ENCODE measurements at places on chromosomes 5 and 9.

GRCh38 chr5:180305481-180305880 lies 13.6 kb upstream of the MAPK9 start:
- no peak for DNase-seq

- no peak for DNase-seq
Measured at GRCh38 chr5:57853929-57854697, 371.5 kb upstream of the ACTBL2 start.

GRCh38 chr5:71982717-71983395 lies 124.4 kb upstream of the MAP1B start:
- no peak for DNase-seq

GRCh38 chr9:106621313-106622163 lies 241.4 kb upstream of the ZNF462 start:
- DNase-seq: no peak

- DNase-seq: no peak
Measured at GRCh38 chr9:130997925-130998596, 10.9 kb upstream of the LAMC3 start.

- DNase-seq: no peak
Measured at GRCh38 chr9:97808415-97808814, 44.6 kb upstream of the FOXE1 start.

DNA sequence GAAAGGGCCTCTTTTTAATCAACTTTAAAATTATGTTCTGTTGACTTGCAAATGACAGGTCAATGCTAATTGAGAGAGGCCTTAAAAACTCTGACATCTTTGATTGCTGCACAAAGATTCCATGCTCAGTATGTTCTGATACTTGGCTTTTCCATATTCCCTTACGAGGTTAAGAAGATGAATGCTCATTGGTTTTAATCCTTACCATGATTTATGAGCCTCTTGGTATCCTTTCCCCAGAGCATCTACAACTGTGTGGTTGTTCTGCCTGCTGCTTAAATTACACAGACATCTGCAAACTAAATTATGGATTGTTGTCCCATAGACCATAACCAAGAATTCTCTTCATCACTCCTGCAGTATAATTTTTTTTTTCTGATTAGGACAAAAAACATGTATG lies 352.6 kb downstream of the CDH12 start:
- no peak for DNase-seq

- no peak for DNase-seq
Measured at GRCh38 chr5:172886974-172887501, 53.0 kb downstream of the ERGIC1 start.

GRCh38 chr5:173981185-173981761 lies 7.7 kb upstream of the C5orf47 start:
- DNase-seq: no peak

GRCh38 chr9:111034170-111034897 lies 3.9 kb downstream of the LPAR1 start:
- DNase-seq: no peak

DNA sequence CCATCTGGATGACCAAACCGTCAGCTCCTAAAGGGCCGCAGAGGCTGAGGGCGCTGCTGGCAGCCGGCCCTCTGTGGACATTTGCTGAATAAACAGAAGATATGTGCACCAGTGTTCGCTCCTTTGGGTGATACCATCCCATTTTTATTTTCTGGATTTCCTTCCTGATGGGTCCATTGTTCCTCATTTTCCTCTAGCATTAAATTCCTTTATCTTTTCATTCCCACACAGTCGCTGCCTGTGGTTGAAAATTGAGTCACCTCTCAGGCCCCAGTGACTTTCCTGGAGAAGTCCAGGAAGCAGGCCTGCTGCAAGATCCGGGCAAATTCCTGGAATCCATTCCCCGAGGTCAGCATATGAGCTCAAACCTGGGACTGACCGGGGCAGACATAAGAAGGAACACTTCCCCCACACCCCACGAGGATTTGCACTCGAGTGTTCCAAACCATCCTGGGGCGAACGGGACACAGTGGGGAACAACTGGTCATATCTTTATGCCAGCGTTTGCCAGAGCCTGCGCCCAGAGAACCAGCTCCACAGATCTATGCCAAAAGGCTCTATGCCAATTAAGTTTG lies 86.7 kb upstream of the PCA3 start:
- no peak for DNase-seq

GRCh38 chr5:78755822-78756429 lies 107.4 kb upstream of the LHFPL2 start:
- no peak for DNase-seq

- DNase-seq: no peak
Measured at GRCh38 chr5:52754051-52754450, 33.7 kb upstream of the ITGA1 start.

DNA sequence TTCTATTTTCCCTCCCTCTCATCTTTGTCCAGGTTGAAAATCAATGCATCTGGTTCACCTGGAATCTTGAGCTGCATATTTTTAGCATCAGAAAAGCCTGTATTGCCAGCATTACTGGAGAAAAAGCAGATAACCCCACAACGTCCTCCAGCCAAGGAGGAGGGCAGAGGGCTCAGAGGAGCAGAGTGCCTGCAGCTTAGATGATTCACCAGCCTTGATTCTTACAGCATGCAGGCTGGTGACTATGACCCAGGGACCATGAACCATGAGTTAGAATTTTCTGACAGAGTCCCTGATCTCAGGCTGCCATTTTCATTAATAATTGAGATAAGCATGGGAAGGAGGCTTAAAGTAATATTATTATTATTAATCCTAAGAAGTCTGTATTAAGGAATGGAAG lies 278.2 kb downstream of the BRINP1 start:
- DNase-seq: no peak

- DNase-seq: no peak
Measured at GRCh38 chr5:135487839-135488514, 35.8 kb upstream of the TIFAB start.

DNA sequence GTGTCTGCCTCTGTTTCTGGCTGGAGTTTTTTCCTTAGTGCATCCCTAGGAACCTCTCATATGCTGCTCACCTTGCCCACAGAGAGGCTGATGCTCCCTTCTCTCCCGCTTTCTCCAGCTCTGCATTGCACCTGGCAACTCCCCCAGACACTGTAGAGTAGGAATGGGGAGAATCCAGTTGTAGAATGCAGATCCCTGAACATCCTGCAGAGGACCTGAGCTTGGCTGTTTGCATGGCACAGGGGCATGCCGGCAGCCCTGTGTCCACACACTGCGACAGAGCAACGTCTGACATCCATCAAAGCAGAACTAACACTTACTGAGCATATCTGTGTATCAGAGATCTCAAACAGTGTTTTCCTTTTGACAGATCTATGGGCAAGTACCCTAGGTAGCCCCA lies 19.9 kb downstream of the IDNK start:
- DNase-seq: no peak

DNA sequence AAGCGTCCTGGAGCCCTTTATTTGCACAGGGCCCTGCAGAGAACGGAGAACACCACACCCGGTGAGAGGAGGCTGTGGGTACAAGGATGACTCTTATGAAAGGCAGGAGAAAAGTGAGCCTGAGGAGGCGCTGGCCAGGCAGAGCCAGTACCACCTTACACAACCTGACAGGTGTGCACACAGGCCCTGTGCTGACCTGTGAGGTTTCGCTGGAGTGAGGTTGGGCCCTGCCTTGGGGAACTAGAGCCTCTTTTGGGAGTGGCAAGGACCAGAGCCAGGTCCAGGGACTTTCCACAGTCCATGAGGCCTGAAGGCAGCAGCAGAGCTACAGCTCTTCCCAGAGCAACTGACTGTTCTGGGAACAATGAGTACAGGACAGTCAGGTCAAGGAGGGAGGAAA lies 3.1 kb downstream of the SRD5A1 start:
- DNase-seq: no peak

DNA sequence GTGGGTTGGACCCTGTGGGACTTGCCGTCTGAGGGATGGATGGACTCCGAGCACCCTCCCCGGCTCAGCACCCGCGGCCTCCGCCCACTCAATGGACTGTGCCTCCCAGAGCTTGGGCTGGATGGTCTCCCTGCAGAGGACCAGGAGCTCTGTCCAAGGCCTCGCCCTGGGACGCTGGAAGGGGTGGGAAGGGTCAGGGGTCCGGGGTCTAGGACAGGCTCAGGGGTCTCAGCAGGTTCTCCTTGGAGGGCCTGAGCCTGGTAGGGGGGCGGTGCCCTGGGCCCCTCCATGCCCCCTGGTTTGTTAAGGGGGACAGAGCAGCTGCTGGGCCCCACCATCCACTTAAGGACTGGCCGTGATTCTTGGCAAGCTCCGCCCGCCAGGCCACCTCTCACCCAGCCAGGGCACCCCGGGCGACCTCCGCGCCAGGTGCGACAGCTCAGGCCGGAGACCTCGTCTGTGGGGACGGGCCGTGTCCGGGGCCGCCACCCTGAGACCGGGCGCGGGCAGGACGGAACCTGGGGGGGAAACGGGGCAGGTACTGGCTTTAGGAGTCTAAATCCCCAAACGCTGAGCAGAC lies 29.2 kb downstream of the EXOC3 start:
- no peak for DNase-seq

DNA sequence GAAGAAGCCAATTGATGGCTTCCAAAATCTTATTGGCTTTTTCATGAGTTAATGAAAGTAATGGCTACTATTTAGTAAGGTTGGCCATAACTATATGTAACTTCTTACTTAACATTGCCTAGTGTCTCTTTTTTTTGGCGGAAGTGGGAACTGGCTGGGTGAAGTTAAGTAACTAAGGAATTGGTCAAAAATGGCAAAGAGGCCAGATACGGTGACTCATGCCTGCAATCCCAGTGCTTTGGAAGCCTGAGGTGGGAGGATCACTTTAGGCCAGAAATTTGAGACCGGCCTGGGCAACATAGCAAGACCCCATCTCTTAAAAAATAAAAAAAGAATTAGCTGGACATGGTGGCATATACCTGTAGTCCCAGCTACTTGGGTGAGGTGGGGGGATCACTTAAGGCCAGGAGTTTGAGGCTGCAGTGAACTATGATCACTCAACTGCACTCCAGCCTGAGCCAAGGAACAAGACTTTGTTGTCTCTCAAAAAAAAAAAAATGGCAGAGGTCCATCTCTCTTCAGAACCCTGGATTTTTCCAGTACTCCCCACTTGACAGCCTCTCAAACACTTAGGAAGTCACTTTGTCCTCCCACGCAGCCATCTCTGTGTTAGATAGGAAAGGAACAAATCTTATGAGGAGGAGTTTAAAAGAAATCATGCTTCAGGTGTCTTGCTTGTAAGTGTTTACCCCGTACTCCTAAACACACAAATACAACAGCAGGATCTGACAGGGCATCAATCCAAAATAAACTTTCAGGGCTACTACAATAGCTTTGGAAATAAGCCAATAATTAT lies 75.7 kb downstream of the TEK start:
- DNase-seq: no peak

DNA sequence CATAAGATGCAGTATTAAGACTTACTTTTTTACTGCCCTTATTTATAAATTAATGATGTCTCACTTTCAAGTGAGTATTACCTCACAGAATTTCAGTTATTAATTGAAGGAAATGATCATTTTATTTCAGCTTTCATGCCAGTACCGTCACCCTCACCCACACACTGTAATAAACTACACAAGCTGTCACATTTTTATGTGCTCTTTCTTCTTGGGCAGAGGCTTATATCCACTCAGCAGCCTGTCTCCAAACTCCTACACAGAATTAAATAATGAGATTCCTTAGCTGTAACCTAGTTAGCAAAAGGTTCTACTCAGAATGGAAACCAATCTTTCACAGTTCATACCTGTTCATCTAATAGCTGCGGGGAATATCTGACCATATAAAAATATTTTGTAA lies 1915.8 kb upstream of the CDH6 start:
- DNase-seq: no peak

DNA sequence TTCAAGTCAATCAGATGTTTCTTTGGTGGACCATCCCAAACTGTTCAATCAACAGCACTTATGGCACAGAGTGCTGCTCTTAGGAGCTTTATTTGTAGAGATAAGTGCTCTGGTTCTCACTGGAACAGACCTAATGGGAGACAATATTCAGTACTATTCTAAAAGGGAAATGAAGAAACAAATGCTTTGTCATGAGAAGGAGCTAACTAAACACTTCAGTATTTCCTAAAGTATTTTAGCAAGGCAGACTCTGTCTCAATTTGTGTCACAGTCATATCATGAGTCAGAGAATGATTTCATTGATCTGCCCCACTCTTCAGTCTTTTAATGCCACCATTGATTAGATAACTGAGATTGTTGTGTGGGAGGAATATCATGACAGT lies 175.3 kb downstream of the SLF1 start:
- no peak for DNase-seq

GRCh38 chr5:181203777-181204112 lies 1.3 kb downstream of the TRIM7 start:
- DNase-seq: no peak

DNA sequence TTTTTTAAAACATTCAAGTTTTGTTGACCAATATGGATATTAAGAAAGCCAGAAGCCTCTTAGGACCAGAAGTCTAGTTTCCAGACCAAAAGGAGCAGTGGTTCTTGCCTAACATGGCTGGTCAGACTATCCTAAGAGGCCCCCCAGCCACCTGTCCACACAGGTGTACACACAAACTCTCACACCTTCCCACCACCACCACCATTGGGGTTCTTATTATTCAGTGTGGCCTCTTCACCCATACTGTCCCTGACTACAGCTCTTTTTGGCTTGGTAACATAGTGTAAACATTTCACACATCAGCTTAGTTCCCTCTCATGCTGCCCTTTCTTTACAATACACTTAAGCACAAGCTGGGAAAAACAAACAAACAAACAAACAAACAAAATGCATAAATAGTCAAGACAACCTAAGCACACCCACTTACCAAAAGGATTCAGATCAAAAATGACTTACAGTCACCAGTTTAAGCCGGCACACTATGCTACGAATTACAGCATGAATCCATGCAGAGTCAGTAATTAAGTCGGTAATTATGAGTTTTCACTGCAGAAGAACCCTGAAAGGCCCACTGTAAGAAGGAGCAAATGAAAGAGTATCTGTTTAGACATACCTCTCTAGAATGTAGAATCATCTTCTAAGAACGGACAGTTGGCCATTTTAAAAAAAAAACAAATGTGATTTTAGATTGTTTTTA lies 9.5 kb downstream of the LHFPL2 start:
- DNase-seq: no peak

DNA sequence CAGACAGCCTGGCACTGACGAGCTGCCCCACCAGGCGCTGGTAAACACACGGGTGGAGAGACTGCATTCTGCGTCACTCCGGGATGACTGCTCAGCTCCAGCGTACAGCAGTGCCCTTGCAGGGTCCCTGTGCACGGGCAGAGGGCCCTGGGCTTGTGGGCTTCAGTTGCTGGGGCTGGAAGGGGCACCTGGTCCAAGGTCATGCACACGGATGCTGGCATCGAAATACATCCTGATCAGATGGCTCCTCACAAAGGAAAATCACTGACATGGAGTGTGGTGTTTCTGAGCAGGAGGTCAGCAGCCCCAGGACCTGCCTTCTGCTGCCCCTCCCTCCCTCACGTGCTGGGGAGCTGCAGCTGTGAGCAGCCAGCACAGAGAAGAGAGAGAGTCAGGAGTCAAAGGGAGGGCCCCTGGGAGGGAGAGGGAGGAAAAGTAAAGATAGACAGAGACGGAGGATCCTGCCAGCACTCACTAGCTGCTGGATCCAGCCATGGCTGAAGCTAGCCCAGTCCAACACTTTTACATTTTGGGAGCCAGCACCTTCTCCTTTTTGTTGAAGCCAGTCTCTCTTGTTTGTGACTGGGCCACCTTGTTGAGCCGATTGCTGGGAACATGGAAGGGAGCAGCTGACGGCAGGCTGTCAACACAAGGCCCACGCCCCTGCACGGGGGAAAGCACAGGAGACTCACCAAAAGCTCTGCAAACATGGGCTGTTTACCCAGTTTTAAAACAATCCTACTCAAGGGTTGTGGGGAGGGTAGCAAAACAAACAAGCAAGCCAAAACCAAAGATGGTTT lies 166.5 kb upstream of the PHYKPL start:
- DNase-seq: no peak

All from stimulated activated CD4-positive, alpha-beta T cell treated with anti-CD3 and anti-CD28 coated beads, TNF-alpha, amount 100 ng/mL, for 1 hour (primary cell).